Stimulated activated CD4-positive, alpha-beta T cell treated with anti-CD3 and anti-CD28 coated beads, Interleukin-1b, Interleukin-23, amount 100 ng/mL, for 48 hours (primary cell): ENCODE measurements at places on chromosomes 6 and 20.

DNA sequence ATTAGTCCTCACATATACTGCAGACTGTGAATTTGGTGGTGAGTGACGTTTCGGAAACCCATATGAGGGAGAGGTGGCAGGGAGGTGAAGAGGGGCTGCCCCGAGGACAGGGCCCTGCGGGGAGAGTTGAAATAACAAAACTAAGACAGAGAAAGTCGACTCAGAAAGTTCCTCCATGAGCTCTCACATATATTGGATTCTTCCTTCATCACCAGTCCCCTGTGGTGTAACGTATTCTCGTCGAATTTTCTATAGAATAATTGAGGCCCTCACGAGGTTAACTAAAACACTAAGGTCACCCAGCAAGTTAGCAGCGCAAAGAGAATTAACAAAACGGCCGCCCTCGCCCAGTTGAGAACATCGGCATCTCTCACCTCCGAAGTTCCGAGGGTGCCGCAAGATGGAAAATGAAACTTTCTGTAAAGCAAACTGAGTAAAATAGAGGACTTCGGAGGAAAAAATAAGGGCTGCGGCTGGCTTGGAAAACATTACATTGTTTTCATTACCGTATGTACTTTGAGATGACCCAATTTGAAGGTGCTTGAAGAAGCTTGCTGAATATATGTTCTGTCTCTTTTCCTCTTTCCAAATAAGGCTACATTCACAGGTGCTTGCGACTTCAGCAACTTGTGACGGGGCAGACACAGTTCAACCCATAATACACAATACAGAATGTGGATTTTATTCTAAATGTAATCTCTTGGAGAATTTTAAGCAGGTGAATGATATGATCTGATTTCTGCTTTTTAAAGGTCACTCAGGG, 490.9 kb upstream of the JARID2 start:
- peak; percentile 83 for DNase-seq

- DNase-seq: no peak
These were observed 149.4 kb downstream of the SMOC2 start for GRCh38 chr6:168590406-168590805.

DNA sequence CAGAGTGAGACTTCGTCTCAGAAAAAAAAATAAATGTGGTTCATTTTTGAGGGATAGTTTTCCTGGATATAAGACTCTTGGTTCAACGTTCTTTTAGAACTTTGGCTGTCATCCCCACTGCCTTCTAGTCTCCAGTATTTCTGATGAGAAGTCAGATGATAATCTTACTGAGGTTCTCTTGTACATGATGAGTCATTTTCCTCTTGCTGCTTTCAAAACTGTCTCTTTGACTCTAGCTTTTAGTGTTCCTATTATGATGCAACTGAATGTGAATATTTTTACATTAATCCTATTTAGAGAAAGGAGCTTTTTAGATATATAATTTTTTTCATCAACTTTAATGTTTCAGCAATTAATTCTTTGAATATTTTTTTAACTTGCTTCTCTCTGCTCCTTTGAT, 46.0 kb upstream of the OR14J1 start:
- no peak for DNase-seq

DNA sequence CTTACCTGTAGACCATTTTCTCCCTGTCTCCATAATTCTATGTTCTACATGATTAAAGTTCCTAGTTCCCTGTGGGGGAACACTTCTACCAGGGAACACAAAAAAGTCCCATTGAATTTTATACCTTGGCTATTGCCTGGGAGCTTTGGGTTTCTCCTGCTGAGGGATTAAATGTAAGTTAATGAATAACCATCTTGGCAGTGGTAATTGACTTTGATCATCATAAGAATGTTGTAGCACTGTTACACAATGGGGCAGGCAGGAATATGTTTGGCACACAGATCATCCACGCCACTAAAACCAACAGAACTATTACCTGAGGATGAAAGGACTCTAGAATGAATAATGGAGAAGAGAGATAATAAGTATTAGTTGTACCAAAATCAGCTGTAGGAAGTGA, 1106.2 kb upstream of the GJE1 start:
- DNase-seq: no peak

DNA sequence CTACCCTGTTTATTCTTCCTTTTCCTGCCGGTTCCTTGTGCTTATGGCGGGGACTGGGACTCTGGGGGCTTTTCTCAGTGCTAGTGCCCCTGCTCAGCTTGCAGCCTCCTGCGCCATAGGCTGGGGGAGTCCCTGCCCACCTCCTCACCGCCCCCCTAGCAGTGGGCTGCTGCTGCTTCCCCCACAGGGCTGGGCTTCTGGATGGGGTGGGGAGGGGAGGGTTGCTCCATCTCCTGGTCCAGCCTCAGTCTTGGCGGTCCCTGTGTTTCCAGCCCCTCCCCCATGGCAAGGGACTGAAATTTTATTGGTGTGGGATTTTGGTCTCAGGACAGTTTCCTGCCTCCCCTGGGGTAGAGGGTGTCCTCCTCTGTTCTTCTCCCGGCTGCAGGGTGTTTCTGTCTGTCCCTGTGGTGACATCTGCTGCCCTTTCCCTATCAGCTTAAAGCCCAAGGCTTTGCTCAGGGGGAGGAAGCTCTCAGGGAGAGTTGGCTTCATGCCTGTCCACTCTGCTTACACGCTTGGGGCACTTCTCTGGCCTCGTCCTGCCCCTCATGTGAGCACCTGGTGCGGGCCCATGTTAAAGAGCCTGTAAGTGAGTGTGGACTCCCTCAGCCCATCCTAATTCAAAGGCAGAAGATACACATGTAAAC, 100.6 kb downstream of the HIVEP1 start:
- DNase-seq: no peak

DNA sequence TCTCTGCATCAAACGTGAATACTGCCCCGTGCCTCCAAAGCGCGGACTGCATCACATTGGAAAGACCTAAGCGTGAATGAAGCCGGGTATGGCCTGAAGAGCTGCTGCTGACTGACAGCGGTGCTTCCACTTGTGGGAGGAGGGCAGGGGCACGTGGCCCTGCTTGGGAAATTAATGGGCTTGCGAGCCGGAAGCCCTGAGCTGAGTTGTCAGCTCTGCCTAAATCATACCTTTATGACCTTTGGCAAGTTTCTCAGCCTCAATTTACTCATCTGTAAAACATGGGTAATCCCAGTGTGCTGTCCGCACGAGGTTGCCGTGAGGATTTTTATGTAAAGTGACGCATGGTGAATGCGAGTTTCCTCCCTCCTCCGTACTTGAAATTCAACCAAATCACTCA, 67.0 kb upstream of the FOXQ1 start:
- no peak for DNase-seq

- no peak for DNase-seq
These were observed 11.4 kb downstream of the NUDT3 start for GRCh38 chr6:34381081-34381480.

DNA sequence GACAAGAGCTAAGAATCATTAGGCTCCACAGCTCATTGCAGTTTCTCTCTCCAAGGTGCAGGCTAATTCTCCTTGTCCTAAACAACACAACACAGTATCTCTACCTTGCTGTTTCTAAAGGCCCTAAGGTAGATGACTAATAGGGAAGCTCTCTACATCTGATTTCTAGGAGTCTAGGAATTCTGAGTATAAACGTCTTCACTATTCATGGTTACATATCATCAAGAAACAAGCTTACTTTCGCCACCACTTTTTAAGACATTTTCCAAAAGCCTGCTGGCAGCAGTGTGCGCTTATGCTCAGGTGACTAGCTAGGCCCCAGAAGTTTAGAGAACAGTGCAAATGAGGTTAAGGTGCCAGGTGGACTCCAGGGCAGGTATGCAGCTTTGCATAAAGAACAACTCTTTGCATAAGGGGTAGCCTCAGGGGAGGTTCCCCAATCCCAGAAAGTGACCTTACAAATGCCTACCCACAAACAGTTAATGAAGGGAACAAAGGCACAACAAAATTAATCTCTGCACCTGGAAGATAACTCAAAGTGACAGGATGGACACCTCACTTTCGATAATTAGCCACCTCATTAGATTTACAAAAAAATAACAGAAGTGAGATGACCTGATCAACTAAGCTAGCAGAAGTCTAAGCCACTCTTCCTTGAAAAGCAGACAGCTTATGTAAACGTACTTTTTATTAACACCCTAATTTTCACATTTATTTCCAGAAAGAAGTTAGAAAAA, 20.1 kb downstream of the B4GALT5 start:
- DNase-seq: no peak

- no peak for DNase-seq
These were observed 10.7 kb downstream of the EZR start for GRCh38 chr6:158808442-158808833.

DNA sequence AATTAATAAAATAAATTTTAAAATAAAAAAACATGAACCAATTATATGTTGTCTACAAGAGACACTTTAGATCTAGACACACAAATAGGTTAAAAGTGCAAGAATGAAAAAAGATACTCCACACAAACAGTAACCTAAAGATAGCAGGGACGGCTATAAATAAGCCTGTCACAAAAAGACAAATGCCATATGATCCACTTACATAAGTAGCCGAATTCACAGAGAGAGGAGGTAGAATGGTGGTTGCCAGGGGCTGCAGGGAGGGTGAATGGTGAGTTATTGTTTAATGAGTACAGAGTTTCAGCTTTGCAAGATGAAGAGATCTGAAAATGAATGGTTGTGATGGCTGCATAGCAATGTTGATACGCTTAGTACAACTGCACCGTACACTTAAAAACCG, 32.7 kb downstream of the KATNA1 start:
- DNase-seq: no peak
